ENCODE measurements at places on chromosomes 12 and 14. TPM values are rescaled to one million over a fixed set of nuclear protein-coding genes. Genes with fewer than 3 reads are reported as not detected.
A peak's percentile ranks its signal among the peaks of the same experiment; 100 is the strongest.

Gene BHLHE41
- total RNA-seq, result 21.0 TPM

Gene DAO
- total RNA-seq, result not detected

Gene SLC38A4
- not detected for total RNA-seq

Gene CPM
- total RNA-seq, result 393 TPM

GRCh38 chr12:93476555-93476954 is 9.2 kb downstream of the MRPL42 start:
- H3K4me3 ChIP-seq, result no peak overlapping the region
- H3K36me3 ChIP-seq, result peaks cover 31% of the 10 kb centered on the region
- DNase-seq, result no peak
- no peaks in the 10 kb centered on the region for H3K4me1 ChIP-seq
- no peak overlapping the region for H3K27ac ChIP-seq
- H3K27me3 ChIP-seq, result no peaks in the 10 kb centered on the region

GRCh38 chr12:55700255-55701018 is 7.3 kb downstream of the ITGA7 start:
- no peaks in the 10 kb centered on the region for H3K4me1 ChIP-seq
- peak; percentile 61 for DNase-seq
- H3K36me3 ChIP-seq, result no peaks in the 10 kb centered on the region
- H3K27ac ChIP-seq, result no peak overlapping the region
- H3K4me3 ChIP-seq, result no peak overlapping the region

DNA sequence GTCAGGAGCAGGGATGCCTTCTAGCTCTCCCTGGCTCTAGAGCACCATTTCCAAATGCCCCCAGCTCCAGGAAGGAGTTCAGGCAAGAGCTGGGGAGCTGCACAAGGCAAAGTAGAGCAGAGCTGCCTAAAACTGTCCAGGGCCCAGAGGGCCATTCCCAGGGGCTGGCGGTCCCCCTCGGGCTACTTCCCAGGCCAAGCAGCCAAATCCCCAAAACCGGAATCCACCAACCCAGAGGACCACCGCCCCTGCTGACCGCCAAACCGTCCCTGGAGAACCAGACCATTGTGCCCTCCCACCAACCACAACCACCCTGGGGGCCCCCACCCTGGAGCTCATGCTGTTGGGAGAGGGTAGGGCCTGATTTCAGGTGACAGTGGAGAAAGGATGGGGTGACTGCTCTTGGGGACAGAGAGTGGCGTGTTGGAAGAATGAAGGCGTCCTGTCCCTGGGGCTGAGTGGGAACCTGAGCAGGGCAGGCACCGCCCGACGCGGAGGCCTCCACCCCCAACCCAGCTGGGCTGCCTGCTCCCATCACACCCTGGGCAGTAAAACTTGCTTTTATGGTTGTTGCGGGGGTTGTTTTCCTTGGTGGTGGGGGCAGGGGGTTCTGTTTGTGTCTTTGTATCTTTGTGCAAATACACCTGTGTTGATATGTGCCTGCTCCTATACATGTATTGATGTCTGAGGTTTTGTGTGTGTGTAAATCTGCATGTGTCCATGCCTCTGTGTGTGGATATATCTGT is 24.0 kb upstream of the KRT78 start:
- DNase-seq, result no peak
- H3K27me3 ChIP-seq, result no peaks in the 10 kb centered on the region
- no peak overlapping the region for H3K4me3 ChIP-seq
- no peaks in the 10 kb centered on the region for H3K36me3 ChIP-seq
- peaks cover 40% of the 10 kb centered on the region for H3K4me1 ChIP-seq

GRCh38 chr14:101948666-101949216 is 15.6 kb upstream of the DYNC1H1 start:
- peak overlapping the region; percentile 93 for H3K27ac ChIP-seq
- H3K4me1 ChIP-seq, result peaks cover 21% of the 10 kb centered on the region
- no peak for DNase-seq
- peak overlapping the region; percentile 81 for H3K4me3 ChIP-seq

GRCh38 chr12:131755305-131756113 is 44.6 kb downstream of the SFSWAP start:
- H3K4me3 ChIP-seq, result no peak overlapping the region
- H3K4me1 ChIP-seq, result no peaks in the 10 kb centered on the region
- peak; percentile 61 for DNase-seq
- H3K27ac ChIP-seq, result no peak overlapping the region

DNA sequence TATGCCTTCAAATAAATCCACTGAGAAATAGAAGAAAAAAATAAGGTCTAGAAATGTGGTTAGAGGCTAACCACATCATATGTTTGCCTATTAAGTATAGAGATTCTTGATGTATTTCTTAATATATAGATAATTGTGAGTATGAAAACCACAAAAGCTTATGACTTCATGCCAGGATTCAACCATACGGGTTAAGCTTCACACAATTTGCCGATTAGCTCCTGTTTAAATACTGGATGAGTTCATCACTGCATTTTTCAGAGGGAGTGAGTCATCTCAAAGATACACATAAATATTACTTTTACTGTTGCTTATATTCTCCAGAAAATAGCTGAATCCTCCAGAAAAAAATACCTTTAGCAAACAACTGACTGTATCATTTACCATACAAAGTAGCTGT is 79.6 kb downstream of the RPL10L start:
- H3K4me1 ChIP-seq, result no peaks in the 10 kb centered on the region
- H3K4me3 ChIP-seq, result no peak overlapping the region
- no peak overlapping the region for H3K27ac ChIP-seq
- H3K27me3 ChIP-seq, result no peaks in the 10 kb centered on the region
- DNase-seq, result no peak
- H3K36me3 ChIP-seq, result no peaks in the 10 kb centered on the region

GRCh38 chr14:73997944-73998447 is 21.1 kb downstream of the ENTPD5 start:
- no peaks in the 10 kb centered on the region for H3K4me1 ChIP-seq
- no peaks in the 10 kb centered on the region for H3K27me3 ChIP-seq
- H3K4me3 ChIP-seq, result no peak overlapping the region
- H3K36me3 ChIP-seq, result peaks cover 9% of the 10 kb centered on the region
- H3K27ac ChIP-seq, result no peak overlapping the region
- no peak for DNase-seq

- DNase-seq, result peak; percentile 69
- peaks cover 14% of the 10 kb centered on the region for H3K4me1 ChIP-seq
- no peaks in the 10 kb centered on the region for H3K36me3 ChIP-seq
- H3K27me3 ChIP-seq, result peaks cover 8% of the 10 kb centered on the region
- H3K27ac ChIP-seq, result no peak overlapping the region
- H3K4me3 ChIP-seq, result no peak overlapping the region
Observed at GRCh38 chr14:103606963-103607668, 21.9 kb upstream of the KLC1 start.

- no peak overlapping the region for H3K4me3 ChIP-seq
- H3K4me1 ChIP-seq, result peaks cover 3% of the 10 kb centered on the region
- no peak overlapping the region for H3K27ac ChIP-seq
- DNase-seq, result no peak
- no peaks in the 10 kb centered on the region for H3K27me3 ChIP-seq
Observed at GRCh38 chr12:64219145-64219544, 3.0 kb downstream of the KICS2 start.
